Activated CD8-positive, alpha-beta memory T cell treated with anti-CD3 and anti-CD28 coated beads for 4 hours (primary cell): ENCODE measurements at places on chromosomes 2 and 18.

- DNase-seq: no peak
These were observed 220.5 kb downstream of the TWIST2 start for GRCh38 chr2:239068411-239068810.

DNA sequence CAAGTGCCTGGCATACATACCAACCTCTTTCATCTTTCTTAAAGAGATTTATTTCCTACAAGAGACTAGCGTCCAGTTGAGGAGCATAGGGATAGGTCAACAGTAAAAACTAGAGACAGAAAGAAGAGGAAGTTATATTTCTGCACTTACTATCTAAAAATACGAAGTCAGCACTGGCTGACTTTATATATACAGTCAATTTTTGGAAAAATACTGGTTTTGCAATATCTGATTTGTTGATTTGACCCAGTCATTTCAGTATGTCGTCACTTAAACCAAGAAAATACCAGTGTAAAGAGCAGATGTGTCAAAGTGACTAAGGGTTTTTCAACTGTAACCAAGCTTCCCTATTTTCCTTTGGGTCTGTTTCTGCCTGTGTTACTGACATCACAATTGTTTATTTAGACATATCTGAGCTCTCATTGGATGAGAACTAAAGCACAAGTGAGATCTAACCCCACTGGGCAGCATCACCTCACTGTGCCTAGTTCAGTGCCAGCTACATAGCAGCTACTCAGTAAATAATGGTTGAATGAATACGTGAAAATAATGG lies 23.0 kb downstream of the CYTIP start:
- no peak for DNase-seq

GRCh38 chr18:36777566-36777965 lies 51.2 kb downstream of the TPGS2 start:
- no peak for DNase-seq

- DNase-seq: no peak
These were observed 229.3 kb downstream of the NBAS start for GRCh38 chr2:15331787-15332186.

- no peak for DNase-seq
These were observed 199.1 kb downstream of the GLI2 start for GRCh38 chr2:120934574-120935338.

- no peak for DNase-seq
These were observed 137.2 kb downstream of the SPP2 start for GRCh38 chr2:234187646-234188174.

DNA sequence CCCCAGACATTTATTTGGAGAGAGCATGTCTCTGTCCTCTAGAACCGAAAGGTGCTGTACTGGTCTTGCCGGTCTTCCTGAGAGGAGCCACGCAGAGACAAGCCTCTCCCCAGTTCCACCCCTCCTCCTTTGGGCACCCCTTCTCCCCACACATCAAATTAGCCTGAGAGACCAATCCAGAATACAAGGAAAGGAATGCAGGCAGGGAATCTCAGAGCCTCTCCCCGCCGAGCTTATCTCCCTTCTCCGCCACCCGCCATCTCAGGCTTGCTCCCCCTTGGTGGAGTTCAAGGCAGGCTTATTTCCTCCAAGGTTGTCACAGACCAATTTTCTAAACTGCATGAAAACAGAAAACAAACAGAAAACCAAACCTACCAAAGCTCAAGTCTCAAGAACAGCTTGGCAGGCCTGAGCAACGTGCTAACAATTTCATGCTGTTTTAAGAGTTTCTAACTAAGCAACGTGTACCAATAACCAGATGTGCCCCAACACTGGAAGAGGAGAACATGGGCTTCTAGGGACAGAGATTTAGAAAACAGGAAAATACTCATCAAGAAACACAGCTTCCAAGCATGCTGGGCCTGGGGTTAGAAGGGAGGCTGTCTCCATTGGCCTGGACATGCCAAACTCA lies 124.5 kb upstream of the PKDCC start:
- no peak for DNase-seq

- no peak for DNase-seq
These were observed 89.2 kb downstream of the SOCS6 start for GRCh38 chr18:70377857-70378701.

DNA sequence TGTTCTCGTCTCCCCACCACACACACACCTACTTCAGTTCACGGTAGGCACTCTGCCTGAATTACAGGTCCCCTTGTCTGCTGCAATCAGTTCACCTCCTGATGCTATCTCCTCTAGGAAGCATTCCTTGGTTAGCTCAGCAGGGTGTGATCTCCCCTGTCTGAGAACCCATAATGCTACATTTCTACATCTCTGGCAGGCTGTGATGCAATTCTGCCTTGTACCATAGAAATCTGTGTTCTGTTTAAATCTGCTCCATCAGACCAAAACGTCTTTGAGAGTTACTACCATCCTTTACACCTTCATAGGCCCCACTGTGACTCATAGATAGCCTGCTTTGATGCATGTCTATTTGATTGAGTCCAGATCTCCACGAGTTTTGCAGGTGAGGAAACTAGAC lies 103.9 kb downstream of the TTC32 start:
- no peak for DNase-seq

- DNase-seq: no peak
These were observed 774.7 kb downstream of the METTL4 start for GRCh38 chr18:1796636-1797035.

DNA sequence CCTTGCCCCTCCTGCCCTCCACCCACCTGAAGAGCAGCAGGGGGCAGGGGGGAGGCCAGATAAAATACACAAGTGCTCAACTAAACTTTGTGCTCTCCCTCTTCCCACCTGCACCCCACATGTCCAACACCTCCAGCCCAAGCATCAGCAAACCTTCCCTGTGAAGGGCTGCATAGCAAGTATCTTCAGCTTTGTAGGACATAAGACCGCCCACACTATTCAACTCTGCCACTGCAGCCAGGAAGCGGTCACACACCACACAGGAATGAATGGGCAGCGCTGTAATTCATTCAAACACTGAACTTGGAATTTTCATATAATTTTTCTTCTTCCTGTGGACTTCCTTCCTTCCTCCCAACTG lies 27.5 kb downstream of the TFCP2L1 start:
- no peak for DNase-seq

- no peak for DNase-seq
These were observed 49.3 kb downstream of the SLC39A10 start for GRCh38 chr2:195706161-195706900.

DNA sequence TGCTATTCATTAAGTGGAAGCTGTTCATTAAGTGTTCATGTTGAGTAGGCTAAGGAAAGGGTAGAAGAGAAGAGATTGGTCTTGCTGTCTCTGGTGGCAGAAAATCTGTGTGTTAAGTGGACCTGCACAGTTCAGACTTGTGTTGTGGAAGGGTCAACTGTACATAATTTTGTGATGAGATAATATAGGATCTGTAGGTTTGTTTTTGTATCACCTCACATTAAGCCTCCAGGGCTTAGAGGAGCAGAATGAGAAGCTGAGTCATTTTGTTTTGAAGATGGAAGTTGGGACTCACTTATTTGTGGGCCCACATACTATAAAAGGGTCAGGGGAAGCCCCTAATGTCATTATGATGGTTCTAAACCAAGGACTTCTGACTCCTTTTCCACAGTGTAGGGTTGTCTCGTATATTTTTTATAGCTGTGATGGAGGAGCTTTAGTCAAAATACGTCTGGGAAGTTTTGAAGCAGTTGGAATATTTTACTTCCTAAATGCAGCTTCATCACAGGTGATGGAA lies 18.2 kb downstream of the PMS1 start:
- no peak for DNase-seq

DNA sequence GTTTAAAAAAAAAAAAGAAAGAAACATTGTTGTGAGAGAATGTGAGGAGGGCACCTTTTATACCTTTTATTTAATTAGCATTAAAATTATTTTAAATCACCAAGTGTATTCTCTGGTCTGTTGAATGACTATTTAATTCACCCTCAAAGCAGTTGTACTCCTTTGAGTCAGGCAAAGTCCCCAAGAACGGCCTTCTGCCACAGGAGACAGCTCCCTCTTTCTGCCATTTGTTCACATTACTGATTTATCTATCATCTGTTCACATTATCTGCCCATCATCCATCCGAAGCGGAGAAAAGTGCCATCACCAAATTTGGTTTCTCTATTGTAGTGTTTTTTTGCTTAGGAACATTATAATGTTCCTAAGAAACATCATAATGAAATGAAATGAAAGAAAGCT lies 240.7 kb upstream of the DPP10 start:
- DNase-seq: no peak

DNA sequence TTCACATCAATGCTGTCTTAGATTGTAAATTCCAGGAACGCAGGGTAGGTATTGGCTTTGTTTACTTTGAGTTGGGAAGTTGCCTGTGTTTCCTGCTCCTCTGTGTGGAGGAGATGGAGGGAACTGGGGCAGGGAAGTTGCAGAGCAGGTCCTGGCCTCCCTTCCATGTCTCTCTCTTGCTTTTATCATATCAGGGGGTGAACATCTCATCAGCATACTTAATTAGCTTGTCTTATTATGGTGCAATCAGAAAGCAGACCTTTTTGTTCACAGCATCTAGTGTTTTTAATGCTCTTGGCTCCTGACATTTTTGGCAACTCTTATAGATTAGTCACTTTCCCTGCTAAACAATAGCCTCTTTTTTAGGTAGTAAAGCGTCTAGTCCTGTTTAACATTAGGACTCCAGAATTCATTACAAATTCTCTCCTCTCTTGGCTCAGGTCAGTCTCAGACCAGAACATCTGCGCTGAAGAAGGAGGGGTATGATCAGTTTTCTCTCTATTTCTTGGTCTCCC lies 11.5 kb upstream of the DIPK1C start:
- no peak for DNase-seq

DNA sequence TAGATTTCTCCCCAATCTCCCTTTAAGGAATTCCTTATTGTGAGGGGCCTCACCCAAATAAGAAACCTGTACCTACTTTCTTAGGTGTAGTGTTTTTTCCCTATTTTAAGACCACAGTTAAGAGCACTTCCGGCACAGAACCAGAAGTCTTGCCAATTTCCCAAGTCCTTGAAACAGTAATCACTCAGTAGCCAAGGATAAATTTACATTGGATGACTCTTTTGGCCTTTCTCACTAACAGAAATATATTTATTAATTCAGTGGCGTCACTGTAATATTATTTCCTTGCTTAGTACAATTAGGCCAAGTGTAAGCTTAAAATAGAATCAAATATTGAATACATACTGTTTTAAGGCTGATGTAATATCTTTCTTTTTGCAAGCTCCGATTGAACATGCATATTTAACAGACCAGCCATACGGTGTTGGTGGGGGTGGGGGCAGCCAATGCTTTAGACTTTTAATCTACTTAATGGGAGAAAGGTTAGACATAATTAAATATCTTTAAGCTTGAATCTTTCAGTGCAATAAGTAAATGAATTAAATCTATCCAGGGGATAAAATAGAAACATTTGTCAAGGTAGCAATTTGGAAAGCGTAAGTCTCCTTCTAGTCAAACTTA lies 50.8 kb upstream of the ITGA6 start:
- DNase-seq: no peak

DNA sequence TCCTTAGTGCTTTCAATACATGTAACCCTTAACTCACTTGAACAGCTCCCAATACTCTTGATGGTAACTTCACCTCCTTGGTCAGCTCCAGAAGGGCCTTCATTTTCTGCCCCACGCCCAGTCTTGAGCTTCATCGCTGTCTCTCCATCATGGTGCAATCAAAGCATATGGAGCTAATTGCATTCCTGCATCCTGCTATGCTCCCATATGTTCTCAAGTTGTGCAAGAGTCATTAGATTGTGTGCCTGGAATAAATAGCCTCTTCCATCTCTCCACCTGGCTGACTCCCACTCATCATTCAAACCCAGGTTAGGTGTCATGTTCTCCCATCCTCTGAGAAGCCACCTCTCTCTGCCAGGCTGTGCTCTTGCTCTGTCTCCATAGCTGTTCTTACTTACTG lies 364.5 kb upstream of the RGPD4 start:
- DNase-seq: no peak

GRCh38 chr2:229543176-229543873 lies 171.0 kb downstream of the DNER start:
- no peak for DNase-seq

DNA sequence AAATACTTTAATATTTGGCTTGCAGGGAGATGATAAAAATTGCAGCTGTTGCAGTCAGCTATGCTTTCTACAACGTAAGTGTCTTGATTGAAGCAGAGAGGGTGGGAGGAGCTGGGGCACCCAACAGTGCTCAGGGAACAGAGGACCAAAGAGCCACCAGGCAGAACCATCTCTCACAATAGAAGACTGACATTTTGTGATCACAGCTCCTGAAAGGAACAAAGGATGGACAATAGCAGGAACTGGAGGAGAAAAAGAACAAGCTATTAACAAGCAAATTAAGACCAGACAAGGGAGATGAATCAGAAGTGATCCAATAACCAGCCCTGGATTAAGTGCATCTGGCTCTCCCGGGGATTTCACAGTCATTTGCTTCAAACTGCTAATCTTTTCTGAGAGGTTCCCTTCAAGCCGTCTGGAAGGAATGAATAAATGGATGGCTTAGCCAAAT lies 65.7 kb upstream of the SMAD2 start:
- DNase-seq: no peak

GRCh38 chr2:202064171-202064880 lies 8.7 kb upstream of the KIAA2012 start:
- DNase-seq: no peak

- DNase-seq: no peak
These were observed 540.1 kb downstream of the NRXN1 start for GRCh38 chr2:50491541-50492476.

DNA sequence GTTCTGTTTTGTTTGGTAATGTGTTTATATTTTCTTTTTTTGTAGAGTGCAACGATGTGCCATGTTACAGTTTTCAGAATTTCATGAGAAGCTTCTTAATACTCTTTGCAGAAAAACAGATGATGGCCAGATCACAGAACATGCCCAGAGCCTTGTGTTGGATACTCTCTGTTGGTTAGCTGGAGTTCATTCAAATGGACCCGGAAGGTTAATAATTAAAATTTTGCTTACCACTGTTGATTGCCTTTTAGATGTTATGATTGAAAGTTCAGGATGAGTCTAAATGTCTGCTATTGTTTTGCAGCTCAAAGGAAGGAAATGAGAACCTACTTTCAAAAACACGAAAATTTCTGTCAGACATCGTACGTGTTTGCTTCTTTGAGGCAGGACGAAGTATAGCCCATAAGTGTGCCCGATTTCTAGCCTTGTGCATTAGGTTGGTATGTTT lies 85.2 kb downstream of the BIRC6 start:
- DNase-seq: no peak

DNA sequence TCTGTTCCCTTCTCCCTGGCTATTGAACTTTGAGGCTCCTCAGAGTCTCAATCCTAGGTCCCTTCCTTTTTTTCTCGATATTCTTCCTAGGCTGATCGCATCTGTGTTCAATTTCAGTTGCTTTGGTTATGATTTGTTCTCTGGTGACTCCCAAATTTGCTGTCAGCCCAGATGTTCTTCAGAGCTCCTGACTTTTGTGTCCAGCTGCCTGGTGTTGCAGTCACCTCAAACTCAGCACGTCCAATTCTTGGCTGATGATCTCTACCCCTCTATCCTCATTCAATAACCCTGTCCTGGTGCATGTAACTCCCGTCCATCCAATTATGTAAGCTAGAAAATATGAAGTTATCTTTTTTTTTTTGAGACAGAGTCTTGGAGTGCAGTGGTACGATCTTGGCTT lies 31.4 kb downstream of the DIS3L2 start:
- no peak for DNase-seq
